ENCODE measurements at places on chromosomes 3 and 15.

GRCh38 chr3:78979028-78979427, 788.8 kb downstream of the ROBO1 start:
- DNase-seq = no peak

DNA sequence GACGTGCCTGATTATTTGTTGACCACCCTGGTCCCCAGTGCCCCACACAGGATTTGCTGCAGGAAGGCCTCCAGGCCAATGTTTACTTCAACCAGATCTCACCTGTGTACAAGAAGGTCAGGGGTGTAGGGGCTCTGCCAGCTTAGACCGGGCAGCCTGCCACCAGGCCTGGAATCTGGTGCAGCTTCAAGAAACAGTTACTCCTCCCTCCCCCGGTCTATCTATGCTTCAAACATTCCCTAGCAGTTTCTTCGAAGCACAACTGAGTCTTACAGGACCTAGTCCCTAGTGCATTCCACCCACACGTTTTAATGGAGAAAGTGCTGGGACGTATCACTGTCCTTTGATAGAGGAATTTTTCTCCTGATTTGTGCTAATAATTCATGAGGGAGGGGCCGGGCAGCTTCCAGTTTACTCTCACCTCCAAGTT, 8.0 kb downstream of the SH3BP5 start:
- DNase-seq = no peak

DNA sequence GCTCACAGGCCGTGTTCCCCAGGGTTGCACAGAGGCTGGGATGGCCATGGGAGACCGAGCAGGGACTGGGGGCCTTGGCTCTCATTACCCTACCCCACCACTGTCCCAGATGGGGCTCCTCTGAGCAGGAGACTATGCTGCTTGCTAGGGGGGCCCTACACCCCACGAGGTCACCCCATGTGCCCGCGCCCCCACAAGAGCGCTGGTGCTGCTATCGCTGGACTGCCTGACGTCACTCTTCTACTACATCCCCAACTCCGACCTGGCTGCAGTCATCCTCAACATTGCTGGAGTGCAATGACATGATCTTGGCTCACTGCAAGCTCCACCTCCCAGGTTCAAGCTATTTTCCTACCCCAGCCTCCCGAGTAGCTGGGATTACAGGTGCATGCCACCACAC, 307.7 kb downstream of the ARRDC4 start:
- no peak for DNase-seq

GRCh38 chr3:54053211-54053610, 69.1 kb upstream of the CACNA2D3 start:
- DNase-seq = no peak

Measured in AG08395 (cell line).